ENCODE measurements at places on chromosomes 4 and X.

DNA sequence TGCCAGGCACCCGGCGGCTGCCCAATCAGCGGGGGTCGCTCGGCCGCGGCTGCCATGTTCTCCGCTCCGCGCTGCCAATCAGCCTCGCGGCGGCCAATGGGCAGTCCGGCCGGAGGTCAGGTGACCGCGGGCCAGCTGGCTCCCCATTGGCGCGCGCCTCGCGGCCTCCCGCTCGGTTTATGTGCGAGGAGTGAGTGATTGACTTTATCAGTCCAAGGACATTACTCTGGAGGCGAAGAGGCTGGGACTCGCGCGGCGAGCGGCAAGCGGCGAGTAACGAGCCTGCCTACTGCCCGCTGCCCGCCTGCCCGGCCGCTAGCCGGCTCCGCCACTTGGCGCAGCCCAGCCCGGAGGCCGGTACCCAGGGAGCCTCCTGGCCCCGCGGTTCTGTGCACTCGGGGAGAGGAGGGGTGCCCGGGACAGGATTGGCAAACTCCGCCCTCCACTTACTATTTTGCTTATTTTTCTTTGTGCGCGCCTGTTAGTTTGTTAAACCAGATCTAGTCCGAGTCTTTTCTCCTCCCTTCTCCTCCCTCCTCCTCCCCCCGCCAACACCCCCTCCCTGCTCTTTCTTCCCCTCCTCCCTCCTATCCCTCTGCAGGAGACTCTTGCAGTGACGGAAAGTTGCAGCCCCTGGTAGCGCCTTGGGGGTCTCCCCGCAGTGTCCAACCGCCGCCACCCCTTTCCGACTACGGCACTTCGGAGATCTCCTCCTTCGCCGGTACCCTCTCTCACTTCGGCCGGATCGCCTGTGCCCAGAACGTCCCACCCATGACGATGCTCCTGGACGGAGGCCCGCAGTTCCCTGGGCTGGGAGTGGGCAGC is at the start of gene ZIC3:
TSS of gene ZIC3 (plus strand) at position 207 of the 825 bp plus-strand sequence. CDS start at position 772, 565 bp downstream.
- peak; percentile 36 for DNase-seq

DNA sequence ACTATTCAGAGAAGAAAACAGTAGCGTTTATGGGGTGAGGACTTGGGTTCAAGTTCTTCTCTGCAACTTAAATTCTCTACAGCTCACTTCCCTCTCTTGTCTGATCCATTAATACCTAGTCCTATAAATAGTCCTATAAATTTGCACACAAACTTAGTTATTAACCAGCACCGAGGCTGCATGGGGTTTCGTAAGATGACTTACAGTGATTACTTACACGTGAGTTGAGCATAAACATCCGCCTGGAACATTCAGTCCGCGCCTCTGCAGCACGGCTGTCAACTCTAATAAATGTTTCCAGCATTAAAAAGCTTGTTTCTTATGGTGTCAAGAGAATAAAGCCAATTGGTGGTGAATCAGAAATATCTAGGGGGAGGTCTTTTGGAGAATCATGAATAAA is 103.0 kb upstream of the ENPP6 start:
- no peak for DNase-seq

DNA sequence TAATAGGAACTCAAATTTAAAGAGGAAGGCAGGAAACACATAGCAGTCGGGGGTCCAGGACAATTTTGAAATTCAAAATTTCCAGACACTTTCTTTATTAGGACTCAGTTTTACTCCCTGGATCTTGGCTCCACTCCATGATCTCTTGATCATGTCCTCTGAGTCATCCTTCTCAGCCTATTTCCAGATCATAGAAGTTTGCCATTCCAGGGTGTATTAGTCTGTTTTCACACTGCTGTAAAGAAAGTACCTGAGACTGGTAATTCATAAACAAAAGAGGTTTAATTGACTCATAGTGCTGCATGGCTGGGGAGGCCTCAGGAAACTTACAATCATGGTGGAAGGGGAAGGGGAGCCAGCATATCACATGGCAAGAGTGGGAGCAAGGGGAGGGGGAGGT is 564.7 kb upstream of the ACTRT1 start:
- DNase-seq, result no peak

GRCh38 chr4:154740462-154740861 is 3.3 kb upstream of the LRAT start:
- no peak for DNase-seq

GRCh38 chr4:123807187-123807586 is 410.6 kb downstream of the SPRY1 start:
- DNase-seq, result no peak

DNA sequence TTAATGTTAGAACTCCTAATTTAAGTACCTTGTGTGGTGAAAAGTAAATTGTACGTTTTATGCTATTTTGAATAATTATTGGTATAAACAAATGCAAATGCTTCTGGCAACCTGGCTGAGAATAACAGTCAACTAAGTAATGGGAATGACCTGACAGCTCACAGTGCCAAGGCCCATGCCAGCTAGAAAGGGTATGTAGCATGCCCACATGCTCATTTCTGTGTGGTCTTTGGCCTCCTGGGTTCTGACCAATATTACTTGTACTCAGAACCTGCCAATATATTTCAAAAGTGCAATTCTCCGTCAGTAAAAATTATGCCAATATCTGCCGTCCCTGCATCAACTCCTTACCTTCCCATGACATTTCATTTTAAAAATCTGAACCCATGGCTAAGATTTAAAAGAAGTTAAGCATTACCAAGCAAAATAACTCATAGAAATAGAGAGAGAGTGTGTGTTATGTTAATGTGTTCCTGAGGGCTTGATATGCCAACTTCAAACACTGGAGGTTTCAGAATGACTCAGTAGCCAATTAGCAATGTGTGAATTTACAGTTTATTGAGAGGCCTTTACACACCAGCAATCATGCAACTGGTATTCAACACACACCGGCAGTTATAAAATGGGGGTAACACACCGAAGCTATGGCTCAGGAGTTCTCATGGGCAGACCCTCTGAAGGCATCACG is 820.8 kb downstream of the FSTL5 start:
- DNase-seq, result no peak

DNA sequence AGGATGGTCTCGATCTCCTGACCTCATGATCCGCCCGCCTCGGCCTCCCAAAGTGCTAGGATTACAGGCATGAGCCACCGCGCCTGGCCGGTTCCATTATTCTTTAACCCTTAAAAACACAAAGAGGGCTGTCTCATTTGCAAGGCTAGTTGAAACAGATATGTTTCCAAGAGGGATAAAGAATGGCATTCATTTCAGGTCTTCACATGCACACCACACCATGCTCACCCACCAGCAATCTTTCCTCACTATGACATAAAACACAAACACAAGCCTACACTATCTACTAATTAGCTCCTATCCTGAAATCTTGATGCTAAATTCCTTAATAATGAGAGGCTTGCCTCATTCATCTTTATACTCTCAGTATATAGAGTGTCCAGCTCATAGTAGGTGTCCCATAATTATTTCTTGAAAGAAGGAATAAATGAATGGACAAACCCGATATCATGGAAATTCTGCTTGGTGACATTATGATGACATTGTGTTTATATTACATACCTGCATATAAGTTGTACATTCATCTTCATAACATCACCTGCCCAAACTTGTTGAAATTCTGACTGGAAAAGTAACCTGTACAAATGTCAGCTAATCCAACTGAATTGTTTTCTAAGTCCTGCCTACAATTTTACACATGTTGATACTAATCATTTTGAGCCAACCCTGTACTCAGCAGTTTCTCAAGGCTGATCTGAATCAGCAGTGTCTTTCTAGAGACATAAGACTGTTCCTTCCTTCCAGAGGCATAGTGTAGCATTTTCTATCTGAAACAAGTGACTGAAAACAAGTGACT is 408.5 kb downstream of the KLHL13 start:
- DNase-seq, result no peak

- no peak for DNase-seq
Observed at GRCh38 chr4:86685401-86685800, 91.3 kb downstream of the PTPN13 start.

GRCh38 chr4:78613522-78614321 is 62.2 kb downstream of the ANXA3 start:
- DNase-seq, result no peak

DNA sequence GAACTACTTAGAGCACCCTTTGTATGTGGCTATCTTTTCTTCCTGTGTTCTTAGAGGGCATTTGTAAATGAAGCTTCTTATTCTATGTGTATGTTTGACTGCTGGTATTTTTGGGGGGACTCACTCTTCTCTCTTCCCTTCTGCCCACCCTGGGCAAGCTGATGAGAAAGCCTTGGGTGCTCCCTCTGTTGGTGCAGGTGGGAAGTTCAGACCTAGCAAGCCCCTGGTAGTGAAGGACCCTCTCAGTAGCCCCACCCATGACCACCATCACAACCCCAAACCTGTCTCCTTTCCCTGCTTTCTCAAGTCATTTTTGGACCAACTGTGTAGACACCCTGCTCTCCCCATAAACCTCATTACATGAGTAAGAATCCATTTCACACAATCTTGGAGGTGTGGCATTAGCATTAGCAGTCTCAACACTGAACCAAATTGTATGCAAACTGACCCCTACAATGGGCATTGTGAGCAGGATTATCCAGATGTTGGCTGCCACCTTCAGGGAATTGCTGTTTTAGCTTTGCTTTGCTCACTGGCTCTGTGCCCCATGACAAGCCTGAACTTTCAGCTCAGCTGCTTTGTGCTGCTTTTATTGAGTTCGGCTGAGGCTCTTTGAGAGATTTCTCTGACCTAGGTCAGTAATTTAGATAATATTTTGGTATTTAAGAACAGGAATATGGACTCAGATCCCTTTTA is 27.9 kb downstream of the TRIM61 start:
- DNase-seq, result no peak

- no peak for DNase-seq
Observed at GRCh38 chr4:95987851-95988250, 148.0 kb downstream of the PDHA2 start.

GRCh38 chrX:40406330-40406859 is 174.4 kb upstream of the ATP6AP2 start:
- DNase-seq, result no peak

DNA sequence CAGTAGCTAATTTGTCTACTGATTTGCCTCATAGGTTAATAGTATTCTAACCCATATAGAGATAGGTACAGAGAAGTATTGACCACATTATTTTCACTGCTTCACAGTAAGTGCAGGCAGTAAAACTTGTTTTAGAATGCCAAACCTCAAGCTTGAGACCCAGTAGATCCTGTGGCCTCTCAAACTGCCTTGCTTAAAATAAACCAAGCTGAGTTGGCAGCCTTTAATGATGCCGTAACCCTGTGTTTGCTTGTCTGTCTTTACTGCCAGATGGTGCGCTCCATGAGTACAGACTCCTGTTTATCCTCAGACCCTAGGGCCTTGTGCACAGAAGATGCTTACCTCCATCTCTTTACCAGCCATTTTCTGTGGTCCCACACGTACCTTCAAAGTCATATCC is 50.8 kb downstream of the ANXA3 start:
- no peak for DNase-seq

DNA sequence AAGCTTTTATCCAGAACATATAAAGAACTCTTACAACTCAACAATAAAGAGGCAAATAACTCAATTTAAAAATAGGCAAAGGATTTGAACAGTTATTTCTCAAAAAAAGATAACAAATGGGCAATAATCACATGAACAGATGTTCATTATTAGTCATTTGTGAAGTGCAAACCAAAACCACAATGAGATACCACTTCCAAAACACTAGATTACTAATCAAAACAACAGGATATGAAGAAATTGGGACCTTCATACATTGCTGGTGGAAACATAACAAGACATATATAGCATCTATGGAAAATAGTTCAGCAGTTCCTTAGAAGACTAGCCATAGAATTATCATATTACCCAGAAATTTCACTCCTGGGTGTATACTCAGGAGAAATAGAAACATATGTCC is 224.6 kb downstream of the FBXO8 start:
- no peak for DNase-seq

DNA sequence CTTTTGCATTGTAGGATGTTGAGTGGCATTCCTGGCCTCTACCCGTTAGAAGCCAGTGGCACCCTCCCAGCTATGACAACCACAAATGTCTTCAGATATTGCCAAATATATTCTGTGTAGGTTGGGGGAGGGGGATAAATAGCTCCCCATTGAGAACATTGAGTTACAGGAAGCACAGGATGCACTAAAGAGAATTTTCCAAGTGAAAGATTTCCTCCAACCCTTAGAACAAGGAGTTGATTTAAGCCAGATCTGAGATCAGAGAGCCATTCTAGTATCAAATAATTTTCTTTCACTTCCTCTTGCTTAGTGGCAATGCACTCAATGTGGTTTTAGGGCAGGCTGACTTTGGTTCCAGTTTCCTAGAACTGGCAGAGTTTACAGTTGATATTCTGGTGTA is 436.6 kb downstream of the C4orf33 start:
- DNase-seq, result no peak

DNA sequence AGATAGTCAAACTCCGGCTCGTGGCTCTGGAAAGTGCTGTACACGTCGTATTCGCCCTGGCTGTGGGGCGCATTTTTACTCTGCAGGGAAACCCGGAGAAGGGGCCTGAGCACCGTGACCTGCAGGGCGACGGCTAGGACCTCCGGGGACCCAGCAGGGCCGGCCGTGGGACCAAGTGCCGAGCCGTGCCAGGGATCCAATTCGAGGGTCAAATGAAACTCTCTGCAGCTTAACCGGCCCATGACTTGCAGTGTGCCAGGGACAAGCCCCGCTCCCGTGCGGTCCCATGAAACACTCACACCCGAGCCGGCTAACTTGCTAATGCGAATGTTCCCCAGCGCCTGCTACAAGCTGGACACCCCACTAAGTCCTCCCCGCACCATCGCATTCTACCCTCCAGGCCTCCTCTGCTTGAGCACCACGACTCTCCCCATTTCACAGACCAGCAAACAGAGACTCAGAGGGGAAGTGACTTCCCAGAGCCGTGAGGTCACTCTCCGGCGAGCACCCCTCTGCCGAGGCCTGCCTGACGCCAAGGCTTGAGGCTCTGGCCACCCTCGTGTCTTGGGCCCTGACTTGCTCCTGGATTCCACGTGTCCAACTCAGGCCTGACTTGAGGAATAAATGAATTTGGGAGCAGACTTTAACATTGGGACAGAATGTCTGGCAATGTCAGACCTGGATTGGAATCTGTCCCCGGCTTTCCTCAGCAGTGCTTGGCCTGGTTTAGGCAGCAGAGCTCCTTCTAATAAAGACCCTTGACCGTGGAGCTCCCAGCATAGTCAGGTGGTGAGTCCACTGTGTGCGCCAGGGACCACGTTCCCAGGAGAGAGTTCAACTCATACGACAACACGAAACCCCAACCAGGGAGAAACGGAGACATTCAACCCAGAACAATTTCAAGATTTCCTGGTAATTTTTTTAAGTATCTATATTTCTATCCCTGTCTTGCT is 93.6 kb downstream of the PPP2R2C start:
- DNase-seq, result no peak

GRCh38 chr4:103415801-103416200 is 217.7 kb upstream of the CENPE start:
- DNase-seq, result no peak

GRCh38 chr4:176036585-176037205 is 28.9 kb upstream of the WDR17 start:
- DNase-seq, result no peak

- no peak for DNase-seq
Observed at GRCh38 chr4:143083756-143084472, 100.8 kb upstream of the USP38 start.

GRCh38 chrX:23503835-23504539 is 163.3 kb upstream of the PRDX4 start:
- peak; percentile 96 for DNase-seq

Measured in RPMI7951 (cell line).